NCI-H1417 (cell line): ENCODE measurements at places on chromosomes 1 and 21.

GRCh38 chr1:183003203-183003602 lies 20.0 kb upstream of the LAMC1 start:
- peak; percentile 51 for DNase-seq

DNA sequence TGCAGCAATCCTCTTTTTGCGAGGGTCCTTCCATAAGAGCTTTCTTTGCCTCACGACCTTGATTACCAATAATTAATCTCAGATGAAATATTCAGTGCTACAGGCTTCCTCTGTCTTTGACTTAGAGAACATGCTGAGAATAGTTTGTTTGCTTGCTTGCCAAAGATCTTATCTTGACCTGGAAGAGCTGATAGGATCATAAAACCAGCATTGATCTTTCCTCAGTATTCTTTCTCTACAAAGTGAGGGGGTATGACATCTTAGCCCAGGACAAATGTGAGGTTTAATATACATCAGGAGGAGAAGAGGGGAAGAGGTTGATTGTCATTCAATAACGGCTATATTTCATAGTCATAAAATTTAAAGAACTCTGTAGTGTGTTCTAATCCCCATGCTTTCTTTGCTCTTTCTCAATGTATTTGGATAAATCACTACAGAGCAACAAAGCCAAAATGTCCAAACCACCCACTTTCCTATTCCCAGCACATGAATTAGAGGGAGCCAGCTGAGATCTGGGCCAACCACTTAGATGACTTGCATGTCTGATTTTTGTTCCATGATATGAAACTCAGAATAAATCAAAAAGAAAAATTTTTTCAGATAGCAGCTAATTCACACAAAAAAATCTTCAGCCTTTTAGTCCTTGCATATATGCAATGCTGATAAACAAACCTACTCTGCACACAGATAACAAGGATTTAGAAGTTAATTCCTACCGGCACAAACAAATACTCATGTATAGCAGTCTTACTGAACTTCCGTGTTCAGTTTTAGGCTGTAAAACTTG lies 50.5 kb upstream of the IPO9 start:
- no peak for DNase-seq

GRCh38 chr1:41619511-41620364 lies 135.3 kb upstream of the EDN2 start:
- DNase-seq: no peak

DNA sequence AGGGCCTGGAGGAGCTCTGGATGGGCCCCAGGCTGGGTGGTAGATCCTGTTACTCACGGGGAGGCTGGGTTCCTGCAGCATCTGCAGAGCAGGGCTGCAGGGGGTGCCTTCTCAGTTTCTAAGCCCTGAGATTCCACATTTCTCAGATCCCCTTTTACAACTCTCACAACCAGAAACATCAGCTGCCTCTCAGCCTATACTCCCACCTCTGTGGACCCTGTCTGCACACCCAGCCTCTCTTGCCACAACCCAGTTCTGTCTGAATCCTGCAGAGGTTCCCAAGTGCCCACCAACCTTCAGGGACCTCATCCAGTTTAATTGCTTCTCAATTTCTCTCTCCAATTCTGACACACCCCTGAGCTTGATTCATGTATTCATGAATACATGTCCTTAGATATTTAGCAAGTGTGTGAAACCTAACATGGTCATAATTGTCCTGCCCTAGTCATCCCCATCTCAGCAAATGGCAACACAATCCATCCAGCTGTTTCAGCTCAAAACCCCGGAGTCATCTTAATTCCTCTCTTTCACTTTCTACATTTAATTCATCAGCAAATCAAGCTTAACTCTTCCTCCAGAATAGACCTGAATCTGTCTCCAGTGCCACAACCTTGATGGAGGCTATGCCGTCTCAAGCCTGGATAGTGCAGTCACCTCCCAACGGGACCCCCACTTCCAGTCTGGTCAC lies 57.0 kb upstream of the NEK2 start:
- no peak for DNase-seq

DNA sequence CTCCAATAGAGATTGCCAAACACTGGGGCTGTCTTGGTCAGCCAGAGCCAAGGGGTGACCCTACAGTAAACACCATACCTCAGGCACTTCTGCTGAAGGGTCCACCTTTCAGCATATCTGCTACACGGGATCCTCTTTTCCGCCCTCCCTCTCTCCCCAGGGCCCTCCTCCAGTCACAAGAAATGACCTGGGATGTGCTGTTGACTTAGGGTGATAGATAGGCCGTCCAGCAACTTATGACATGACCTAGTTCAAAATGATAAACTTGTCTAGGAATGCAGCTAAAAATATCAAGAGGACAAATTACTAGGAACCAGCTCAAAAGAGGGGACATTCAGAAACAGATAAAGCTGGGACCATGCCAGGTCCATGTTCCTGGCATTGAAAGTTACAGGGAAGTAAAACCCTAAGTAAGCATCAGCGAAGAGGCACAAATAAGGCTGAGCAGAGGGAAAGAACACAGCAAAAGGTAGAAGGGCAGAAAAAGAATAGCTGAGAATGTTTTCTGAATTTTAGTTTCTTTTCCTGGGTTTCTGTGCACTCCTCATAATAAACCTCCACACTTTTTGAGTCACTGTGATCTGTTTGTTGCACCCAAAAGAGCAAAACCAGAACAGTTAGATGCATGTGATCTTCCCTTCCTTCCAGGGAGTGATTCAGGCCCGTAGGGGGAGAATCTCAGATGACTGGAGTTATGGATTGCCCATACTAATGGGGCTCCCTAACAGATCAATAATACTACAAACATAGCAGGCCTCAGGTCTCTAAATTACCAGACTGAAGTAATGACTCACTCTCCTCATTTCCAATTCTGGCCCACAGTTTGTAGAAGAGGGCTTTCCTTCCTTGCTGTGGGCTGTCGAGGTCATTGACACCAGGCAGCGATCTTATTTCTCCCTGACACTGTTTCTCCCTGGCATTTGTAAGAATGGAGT lies 48.9 kb upstream of the F3 start:
- DNase-seq: no peak

DNA sequence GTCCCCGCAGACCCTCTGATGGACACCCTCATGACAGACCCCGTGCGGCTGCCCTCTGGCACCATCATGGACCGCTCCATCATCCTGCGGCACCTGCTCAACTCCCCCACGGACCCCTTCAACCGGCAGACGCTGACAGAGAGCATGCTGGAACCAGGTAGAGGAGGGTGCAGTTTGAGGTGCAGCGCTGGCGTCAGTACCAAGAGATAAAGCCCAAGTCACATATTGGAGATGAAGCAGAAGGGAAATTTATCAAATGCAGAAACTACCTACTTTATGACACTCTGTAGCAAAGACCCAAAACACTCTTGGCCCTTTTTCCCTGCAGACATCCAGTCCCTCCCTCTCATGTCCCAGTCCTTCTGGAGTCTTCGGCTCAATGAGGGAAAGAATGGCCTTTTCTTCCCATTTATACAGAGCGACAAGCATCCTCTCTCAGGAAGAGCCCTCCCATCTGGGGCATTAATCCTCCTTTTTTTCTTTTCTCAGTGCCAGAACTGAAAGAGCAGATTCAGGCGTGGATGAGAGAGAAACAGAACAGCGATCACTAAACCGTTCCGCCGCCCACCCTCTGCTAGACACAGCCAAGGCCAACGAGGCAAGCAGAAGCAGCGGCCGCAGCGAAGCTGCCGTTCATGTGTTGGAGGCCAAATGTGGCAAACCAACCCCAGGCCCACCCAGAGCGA lies 30.8 kb upstream of the KIF1B start:
- no peak for DNase-seq

GRCh38 chr1:21865943-21866706 lies 54.1 kb downstream of the LDLRAD2 start:
- DNase-seq: peak; percentile 56

DNA sequence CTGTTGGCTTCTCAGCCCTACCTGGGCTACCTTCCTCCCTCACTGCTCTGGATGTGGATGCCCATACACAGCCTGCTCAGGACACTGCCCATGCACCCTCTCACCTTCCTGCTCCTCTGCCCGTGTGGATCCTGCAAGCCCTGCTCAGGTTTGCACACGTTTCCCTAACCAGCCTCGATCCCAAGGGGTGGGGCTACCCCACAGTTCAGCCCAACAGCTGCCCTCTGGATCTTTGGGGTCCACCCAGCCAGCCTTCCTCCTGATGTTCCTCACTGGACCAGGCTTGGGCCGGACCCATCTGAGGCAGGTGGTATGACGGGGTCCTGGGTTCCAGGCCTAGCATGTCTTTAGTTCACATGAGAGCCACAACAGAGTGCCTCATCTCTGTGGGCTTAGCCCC lies 4.7 kb downstream of the TMEM54 start:
- no peak for DNase-seq

DNA sequence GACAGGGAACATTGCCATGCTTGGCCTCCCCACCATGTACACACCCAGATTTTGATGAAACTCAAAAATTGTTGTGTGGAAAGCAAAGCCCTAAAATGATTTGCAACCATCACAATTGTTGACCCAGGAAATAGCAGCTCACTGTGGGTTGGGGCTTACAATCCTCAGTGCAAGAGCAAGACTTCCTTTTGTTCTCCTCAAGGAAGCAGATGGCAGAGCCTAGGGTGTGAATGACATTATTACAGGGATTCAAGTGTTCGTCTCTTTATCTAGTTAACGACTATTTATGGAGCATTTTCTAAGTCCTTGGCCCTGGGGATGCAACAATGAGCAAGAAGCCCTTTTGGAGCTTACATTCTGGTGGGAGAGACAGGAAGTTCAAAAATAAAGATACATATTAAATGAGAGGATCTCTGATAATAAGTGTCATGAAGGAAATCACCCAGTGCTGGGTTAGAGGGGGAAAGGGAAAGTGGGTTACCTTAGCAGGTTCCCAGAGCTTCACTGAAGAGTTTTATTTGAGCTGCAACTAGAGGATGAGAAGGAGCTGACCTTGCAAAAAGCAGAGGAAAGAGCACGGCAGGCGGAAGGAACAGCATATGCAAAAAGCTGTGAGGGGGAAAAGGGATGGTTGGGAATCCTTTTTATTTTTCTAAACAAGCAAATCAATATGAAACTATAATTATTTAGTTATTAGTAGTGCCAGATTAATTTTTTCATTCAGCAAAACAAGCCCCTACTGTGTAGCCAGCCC lies 38.5 kb upstream of the ID3 start:
- peak; percentile 58 for DNase-seq

- peak; percentile 51 for DNase-seq
These were observed at the start of gene PLPP3 for GRCh38 chr1:56578963-56579875. PLPP3 (minus strand) TSS chr1:56579563; CDS start chr1:56579016, 547 bp downstream.

GRCh38 chr21:30760776-30761175 lies 5.5 kb upstream of the KRTAP21-1 start:
- no peak for DNase-seq

DNA sequence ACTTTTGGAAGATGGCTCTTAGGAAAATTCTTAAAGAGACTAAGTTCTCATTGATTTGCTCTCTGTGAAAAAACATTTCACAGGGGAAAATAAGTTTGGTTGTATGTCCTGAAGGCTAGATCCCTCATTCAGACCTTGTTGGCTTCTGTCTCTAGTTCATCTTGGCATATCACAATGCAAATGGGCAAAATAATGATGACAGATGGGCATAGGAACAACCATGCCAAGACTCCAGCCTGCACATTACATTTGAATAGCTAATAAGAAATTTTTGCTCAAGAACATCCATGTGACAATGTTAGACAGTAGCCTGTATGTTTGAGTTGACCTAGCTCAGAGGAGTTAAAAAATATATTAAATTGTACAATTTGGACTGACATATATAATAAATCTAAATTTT lies 292.9 kb downstream of the PLA2G4A start:
- no peak for DNase-seq

DNA sequence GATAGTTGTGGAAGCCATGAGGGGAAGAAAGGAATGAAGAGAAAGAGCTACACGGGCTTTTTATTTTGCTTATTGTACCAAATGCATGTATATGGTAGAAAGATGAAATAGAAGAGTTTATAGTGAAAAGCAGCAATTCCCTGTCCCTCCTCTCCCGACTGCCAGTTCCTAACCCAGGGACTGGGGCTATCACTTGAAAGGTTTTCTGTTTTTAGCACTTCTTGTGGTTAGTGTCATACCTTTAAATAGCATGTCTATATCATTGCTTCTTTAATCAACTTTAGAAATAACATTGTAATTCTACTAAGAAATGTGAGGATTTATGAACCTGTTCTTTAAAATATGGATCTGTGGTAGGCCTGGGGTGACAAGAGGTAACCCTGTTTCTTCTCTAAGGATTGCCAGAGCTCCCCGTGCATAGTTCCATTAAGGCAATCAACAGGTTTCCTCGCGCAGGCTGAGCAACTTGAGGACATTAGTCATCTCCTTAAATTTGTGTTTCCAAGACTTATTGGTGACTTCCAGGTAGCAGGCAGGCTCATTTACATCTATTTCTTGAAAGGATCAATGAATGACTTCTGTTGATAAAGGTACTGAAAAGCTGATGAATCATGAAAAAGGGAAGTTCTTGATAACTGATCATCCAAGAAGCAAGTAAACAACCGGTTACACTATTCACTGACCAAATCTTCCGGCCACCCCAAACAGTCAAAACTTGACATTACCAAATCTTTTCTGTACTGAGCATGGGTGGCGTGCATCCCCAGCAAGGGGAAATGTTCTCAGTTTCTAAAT lies 37.8 kb upstream of the S1PR1 start:
- DNase-seq: no peak

GRCh38 chr1:110209715-110210603 lies at the start of gene KCNC4:
KCNC4 (plus strand) TSS chr1:110210314; CDS start chr1:110211500, 1,186 bp downstream.
- DNase-seq: peak; percentile 91

- no peak for DNase-seq
These were observed 22.6 kb downstream of the FMO5 start for GRCh38 chr1:147202576-147202975.

- DNase-seq: peak; percentile 51
These were observed 74.0 kb upstream of the GPR88 start for GRCh38 chr1:100463791-100464424.

- no peak for DNase-seq
These were observed 13.4 kb downstream of the NHLH2 start for GRCh38 chr1:115827452-115828044.

DNA sequence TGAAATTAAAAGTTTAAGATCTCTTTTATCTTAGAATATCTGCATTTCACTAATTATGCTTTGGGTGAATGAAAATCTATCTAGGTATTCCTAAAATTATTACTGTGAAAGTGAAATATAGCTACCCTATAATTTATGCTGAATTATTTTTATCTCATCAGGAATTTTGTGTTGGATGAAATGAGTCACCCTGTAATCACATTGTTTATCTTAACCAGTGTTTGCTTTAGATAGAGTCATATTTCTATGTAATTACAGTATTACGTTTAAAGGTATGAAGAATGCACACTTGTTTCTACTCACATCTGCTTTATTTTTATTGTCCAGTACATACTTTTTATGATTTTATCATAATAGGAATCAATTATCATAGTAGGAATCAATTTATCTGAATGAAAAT lies 249.2 kb downstream of the NCAM2 start:
- no peak for DNase-seq

GRCh38 chr1:97820470-97821188 lies 100.2 kb downstream of the DPYD start:
- DNase-seq: peak; percentile 28

DNA sequence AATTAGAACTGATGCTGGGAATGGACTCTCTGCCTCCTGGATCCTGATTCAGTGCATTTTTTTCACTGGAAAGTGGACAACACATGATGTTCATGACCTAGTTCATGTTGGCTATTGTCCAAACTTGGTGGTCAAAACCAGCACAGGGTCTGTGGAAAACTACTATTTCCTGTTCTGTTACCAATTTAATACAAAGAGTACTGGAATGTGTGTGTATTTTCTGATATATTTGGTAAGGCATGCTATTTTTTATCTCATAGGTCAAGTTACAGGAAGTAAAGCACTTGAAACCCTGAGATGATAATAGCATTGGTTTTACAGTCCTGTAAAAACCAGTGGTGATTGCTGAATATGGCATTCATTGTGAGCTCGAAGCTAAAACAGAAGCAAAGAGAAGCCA lies 89.9 kb downstream of the SGIP1 start:
- DNase-seq: no peak
